ENCODE measurements at places on chromosomes 16 and 17.

DNA sequence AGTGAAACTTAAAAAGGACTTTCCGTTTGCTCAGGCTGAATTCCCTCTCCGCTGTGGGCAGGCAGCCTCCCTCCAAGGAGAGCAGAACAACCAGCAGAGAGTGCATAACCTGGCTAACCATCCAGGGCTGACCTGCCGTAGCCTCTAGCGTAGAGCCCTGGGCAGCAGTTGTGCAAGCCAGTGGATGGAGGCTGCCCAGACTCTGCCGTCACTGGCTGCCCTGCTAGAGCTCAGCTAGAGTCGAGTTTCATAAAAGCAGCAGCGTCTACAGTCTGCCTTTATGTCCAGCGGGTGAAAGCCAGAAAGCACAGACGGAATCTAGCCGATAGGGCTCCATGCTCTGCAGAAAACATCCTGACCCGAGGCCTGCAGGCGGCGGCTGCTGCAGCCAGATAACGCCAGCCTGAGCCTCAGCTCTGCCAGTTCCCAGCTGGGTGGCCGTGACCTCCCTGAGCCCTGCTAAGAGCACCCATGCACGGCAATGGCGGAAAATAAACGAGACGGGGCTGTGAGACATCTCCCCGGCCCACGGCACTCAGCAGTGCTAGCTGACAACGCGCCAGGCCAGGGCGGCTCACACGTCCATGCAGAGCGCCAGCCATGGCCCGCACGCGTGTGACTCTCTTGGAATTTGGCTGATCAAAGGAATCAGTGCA lies 231.3 kb downstream of the ENGASE start:
- peak; percentile 8 for DNase-seq

DNA sequence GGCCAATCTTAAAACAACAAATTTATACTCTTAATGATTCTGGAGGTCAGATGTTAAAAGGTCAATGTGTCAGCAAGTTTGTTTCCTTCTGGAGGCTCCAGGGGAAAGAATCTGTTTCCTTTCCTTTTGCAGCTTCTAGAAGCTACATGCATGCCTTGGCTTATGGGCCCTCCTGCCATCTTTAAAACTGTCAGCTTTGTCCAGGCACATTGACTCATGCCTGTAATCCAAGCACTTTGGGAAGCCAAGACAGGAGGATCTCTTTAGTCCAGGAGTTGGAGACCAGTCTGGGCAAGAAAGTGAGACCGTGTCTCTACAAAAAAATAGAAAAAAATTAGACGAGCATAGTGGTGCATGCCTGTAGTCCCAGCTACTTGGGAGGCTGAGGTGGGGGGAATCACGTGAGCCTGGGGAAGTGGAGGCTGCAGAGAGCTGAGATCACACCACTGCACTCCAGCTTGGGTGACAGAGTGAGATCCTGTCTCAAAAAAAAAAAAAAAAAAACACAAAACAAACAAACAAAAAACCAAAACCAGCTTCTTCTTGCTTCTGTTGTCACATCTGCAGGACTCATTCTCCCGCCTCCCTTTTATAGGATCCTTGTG lies 58.3 kb downstream of the NOS2 start:
- DNase-seq, result no peak

DNA sequence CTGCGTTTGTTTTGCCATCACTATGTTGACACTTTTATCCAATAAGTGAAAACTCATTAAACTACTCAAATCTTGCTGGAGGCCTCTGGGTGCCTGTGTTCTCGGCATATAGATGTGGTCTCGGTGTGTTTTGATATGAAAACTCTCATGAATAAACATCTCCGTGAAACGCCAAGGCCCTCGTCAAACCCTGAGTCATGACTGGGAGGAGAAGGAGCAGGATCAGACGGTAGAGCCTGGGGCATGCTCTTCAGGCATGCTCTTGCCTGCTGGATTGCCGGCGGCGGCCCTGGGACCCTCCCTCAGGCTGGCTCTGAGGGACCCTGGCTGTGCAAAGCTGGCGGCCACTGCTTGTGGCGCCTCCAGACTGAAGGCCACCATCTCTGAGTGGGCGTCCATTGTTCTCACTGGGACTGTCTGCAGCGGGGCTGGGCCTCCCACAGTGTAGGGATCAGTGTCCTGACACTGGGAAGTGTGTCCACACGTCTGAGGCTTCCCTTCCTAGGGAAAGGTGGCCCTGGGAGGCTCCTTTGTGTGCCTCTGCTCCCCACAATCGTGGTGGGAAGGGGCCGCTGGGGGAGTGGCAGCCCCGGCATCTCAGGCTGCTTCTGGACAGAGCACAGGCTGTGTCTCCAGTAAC lies 1.7 kb upstream of the NPB start:
- no peak for DNase-seq

DNA sequence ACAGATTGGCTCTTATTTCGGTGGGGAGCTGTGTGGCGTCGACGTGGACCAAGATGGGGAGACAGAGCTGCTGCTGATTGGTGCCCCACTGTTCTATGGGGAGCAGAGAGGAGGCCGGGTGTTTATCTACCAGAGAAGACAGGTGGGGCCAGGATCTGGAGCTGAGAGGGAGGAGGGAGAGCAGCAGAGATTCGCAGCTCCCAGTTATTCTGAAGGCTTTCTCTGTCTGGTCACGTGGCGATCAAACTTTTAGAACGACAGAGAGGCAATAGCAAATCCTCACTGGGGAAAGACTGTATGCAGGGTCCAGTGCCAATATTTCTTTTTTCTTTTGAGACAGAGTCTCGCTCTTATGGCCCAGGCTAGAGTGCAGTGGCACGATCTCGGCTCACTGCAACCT lies 22.2 kb downstream of the ITGAL start:
- DNase-seq, result no peak

- no peak for DNase-seq
These were observed 38.5 kb upstream of the MYOCD start for GRCh38 chr17:12627177-12627629.

GRCh38 chr17:82120148-82120547 lies 22.1 kb upstream of the FASN start:
- DNase-seq, result no peak

DNA sequence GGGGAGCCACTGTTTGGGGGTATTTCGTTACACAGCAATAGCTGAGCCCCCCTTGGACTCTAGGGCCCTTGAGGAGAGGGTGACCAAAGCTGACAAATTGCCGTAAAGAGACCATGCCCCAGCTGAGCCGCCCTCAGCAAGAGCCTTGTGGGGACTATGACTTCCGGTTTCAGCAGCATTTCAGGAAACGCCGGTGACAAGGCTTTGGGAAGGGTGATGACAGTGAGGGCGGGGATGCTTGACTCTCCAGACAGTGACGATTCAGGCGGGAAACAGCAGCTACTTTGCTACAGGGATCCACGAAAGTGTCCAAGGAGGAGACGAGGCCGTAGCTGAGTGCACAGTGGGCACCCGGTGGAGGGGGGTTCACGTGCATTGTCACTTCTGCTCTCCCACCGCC lies 360.8 kb downstream of the C16orf95 start:
- no peak for DNase-seq

- DNase-seq, result no peak
These were observed 15.5 kb upstream of the SUPT4H1 start for GRCh38 chr17:58367461-58367860.

DNA sequence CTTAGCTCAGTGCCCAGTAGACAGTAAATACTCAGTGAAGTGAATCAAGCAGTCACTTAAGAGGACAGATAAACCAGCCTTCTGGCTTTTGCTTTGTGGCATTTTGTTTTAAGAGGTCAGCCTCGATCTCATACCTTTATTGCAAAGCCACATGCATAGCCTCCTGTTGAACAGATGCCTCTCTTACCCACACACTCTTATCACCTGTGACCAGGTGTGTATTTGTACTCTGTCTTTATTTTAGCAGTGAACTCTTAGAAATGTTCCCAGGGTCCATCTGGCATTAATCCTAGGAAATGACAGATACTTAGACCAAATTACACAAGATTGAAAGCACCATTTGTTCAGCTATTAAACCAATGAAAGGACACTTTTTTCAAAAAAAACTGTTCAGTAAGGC lies 1426.5 kb downstream of the CDH11 start:
- DNase-seq, result peak; percentile 22

DNA sequence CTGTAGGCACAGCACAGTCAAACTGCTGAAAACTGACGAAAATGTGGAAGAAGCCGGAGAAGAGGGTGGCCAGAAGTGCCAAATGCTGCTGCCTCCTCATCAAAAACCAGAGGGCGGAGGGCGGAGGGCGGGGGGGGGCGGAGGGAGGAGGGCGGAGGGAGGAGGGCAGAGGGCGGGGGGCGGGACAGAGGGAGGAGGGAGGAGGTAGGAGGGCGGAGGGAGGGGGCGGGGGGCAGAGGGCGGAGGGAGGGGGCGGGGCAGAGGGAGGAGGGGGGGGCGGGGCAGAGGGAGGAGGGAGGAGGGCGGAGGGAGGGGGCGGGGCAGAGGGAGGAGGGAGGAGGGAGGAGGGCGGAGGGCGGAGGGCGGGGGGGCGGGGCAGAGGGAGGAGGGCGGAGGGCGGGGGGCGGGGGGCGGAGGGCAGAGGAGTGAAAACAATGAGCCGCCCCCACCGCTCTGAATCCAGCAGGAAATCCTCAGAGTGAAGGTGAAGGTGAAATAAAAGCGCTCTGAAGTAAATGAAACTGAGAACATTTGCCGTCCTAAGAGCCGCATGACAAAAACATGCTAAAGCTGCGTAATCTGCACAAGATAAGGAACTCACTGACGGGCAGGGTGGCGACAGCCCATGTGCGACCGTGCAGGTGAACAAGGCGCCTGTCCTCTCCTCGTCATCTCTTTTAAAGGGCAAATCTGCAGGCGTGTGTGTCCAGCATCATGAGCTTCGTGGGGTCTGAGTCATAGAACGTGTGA lies 22.6 kb upstream of the CBFA2T3 start:
- no peak for DNase-seq

GRCh38 chr17:5980941-5981340 lies 89.2 kb upstream of the WSCD1 start:
- no peak for DNase-seq

- DNase-seq, result peak; percentile 54
These were observed 104.0 kb upstream of the CDH5 start for GRCh38 chr16:66262253-66263167.

DNA sequence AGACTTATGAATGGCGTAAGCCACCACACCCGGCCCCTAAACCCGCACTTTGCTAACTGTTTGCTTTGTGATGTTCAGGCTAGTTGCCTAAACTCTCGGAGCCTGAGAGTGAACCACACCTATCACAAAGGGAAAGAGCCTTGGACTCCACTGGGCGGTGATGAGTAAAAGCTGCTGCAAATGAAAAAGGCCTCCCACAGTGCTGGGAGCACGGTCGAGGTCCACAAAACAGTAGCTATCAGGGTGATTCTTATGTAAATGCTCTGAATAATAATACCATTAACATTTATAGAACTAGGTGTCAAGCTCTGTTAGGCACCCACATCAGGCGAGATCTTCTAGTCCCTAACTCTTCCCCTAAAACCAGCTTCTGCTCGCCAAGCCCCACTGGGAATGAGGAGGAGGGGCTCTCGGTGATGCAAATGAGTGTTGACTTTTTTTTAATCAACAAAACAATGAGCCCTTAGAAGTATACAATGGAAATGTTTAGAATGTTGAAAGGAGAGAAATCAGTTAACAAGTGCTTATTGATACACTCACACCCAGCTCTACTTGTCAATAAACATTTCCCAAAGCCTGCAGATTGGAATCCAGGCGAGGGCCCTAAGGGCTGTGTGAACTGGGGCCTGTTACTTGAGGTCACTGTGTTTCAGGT lies 19.8 kb downstream of the FBRS start:
- DNase-seq, result no peak

DNA sequence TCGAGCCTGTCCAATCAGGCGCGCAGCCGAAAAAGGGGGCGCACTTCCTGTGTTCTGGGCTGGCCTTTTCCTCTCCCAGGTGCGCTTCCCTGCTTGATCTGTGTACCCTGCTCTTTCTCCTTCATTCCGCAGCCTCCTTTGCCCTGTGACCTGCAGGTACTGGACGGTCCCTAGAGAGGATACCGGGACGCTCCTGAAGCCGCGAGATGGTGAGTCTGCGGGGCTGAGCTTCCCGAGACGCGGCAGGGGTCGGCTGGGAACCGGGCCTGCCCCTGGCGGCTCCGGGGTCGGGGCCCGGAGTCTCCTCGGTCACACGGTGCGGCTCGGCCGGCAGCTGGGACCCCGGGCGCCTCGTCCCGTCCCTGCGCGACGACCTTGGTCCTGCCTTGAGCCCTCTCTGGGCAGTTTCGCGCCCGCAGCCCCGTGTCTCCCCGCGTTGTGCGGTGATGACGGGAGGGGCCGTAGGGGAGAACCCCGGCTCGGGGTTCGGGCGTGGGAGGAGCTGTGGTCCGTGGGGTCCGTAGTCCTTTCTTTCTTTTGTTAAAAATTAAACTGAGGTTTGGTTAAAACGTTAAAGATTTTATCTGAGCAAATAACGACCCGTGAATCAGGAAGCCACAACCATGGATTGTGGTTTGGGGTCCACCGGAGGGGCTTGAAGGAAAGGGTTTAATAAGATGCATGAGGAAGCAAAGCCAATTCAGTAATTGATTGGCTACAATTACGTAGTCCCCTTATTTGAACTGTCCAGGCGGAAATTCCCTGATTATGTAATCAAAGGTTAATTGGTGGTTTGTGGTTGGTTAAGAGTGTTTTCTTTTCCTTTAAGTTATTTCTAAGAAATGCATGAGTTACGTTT lies 172.8 kb upstream of the ZNF267 start:
- peak; percentile 90 for DNase-seq

DNA sequence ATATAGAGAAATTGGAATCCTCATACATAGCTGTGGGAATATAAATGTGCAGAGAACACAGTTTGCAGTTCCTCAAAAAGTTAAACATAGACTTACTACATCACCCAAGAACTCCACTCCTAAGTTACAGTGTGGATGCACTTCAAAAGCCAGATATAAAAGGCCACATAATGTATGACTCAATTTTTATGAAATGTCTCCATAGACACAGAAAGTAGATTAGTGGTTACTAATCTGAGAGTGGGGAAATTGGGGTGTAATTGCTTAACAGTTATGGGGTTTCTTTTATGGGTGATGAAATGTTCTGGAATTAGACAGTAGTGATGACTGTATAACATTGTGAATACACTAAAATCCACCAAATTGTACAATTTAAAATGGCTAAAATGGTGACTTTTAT lies 60.9 kb downstream of the CACNG1 start:
- DNase-seq, result no peak

GRCh38 chr16:86669937-86670749 lies 91.8 kb downstream of the FOXL1 start:
- DNase-seq, result no peak

DNA sequence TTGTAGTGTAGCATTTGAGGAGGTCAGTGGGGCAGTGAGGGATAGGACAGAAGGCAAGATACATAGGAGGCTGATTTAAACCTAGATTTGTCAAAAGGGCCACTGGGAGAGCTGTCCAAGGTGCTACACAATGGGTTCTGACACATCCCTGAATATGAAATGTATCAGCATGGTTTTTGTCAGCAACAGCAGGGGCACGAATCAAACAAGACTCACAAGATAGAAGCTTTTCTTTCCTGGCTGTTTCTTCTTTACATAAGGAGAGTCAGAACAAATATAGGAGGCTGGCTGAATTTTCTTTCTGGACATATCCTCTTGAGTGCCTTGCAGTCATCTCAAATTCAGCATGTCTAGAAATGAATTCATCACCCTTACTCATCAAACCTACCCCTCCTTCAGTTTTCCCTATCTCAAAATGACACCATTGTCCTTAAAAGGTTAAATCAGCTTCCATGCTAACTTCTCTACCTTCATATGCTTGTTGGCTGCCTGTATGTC lies 130.5 kb downstream of the NPIPB5 start:
- peak; percentile 76 for DNase-seq

GRCh38 chr16:2162676-2163118 lies 7.1 kb downstream of the TRAF7 start:
- no peak for DNase-seq

- DNase-seq, result peak; percentile 72
These were observed 129.1 kb downstream of the SNX11 start for GRCh38 chr17:48236681-48237134.
